Stimulated activated CD4-positive, alpha-beta T cell treated with anti-CD3 and anti-CD28 coated beads, Interleukin-12 subunit alpha, Interleukin-12 subunit beta, amount 100 ng/mL, for 4 hours (primary cell): ENCODE measurements at places on chromosomes 7 and 10.
A peak's percentile ranks its signal among the peaks of the same experiment; 100 is the strongest.

DNA sequence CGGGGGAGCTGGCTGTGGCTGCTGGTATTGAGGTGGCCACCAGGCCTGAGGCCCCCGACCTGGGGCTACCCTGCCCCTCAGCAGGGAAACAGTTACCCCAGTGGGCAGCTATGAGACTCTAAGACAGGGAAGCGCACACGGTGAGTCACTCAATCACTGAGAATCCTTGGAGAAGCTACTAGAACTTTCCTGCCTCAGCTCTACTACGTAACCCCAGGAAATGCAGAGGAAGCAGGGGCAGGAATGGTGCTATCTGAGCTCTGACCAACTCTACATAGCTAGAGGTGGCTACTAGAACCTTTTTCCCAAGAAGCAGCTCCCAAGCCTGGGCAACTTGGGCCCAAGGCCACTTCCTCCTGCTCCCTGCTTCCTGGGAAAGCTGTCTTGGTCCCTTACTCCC is 11.8 kb downstream of the DNAJB12 start:
- DNase-seq, result no peak

GRCh38 chr7:106731187-106731586 is 70.2 kb upstream of the CCDC71L start:
- DNase-seq, result no peak

GRCh38 chr7:151862606-151863381 is 14.1 kb downstream of the PRKAG2 start:
- DNase-seq, result no peak

- peak; percentile 42 for DNase-seq
Measured at GRCh38 chr10:79400146-79401004, 45.0 kb downstream of the ZCCHC24 start.

GRCh38 chr7:1192171-1192676 is 32.2 kb upstream of the ZFAND2A start:
- DNase-seq, result no peak
